M059J (cell line): ENCODE measurements at places on chromosomes 2 and 18.

DNA sequence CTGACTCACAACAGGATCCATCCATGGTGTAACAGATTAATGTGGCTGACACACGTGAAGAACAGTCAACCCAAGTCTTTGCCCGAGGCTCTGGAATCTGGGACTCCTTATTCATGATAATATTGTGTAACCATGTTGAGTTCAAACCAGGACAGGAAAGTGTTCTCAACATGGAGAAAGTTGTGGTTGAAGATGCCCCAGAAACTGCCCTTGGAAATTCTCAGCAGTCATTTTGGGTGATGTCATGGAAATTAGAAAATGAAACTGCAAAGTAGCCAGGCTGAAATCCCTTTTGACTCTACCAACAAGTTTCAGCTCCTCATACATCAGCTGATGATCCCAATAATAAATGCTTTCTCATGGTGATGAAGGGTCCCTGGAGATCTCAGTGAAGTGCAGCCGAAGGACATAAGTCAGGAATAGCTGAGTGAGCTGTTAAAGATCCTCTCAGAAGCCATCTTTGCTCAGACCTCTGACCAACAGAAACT, 307.7 kb downstream of the TNS1 start:
- peak; percentile 100 for DNase-seq

GRCh38 chr2:78749638-78750037, 275.9 kb upstream of the REG3G start:
- no peak for DNase-seq

GRCh38 chr2:86118130-86118529, 12.1 kb downstream of the PTCD3 start:
- no peak for DNase-seq

DNA sequence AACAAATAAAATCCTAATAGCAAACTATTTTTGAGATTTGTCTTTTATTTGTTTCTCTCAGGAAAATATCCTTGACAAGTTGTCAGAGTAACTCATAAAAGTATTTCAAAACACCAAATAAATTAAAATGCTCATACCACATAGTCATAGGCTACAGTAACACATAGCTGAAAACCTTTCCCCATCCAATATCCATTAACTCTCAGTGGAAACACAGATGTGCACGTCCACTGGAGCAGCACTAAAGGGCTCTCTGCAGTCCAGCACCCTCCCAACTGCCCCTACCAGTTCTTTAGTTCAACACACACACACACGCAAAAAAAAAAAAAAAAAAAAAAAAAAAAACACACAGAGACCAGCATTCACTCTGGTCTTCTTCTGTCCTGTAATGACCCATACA, 879 bp upstream of the XDH start:
- DNase-seq: peak; percentile 27

DNA sequence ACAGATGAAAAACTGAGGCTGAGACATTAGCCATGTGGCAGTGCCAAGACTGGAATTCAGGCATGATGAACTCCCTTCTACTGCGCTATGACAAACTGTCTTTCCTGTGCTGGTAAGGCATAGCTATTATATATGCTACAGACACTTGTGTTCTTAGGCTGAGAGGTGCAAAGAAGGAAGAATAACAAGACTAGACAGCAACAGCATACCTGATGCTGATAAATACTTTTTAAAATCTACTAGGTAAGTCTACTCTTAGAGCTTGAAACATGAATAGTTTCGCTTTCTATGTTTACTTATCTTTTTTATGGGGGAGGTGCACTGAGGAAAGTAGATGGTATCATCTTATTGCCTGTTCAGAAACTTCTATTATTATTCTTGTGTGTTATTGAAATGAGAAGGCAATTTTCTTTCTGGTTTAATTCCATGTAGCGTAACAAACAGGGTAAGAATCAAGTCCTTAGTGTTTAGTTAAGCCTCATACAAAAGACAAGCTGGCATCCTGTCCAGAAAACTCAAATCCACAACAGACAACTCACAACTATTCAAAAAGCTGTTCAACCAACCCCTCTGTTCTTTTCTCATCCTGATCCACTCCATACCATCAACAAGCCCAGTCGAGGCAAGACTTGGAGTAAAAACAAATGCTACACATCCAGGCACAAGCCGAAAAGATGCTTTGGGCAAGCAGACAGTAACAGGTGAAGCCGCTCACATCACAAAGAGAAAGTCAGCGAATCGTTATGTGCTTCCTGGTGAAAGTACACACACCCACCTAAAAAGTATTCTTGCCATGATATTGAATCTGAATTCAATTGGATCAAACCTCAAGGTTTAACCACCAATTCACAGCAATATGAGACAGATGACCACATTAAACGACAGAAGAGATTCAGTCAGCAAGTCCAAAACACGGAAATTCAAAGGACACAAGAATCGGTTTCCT, 1.5 kb downstream of the TTC32 start:
- DNase-seq: peak; percentile 28

- DNase-seq: no peak
Observed at GRCh38 chr18:51164761-51165281, 32.7 kb downstream of the MEX3C start.

GRCh38 chr2:39786761-39787522, 7.9 kb upstream of the THUMPD2 start:
- DNase-seq: no peak

- peak; percentile 81 for DNase-seq
Observed at GRCh38 chr2:219230059-219230540, 494 bp downstream of the ANKZF1 start.

- DNase-seq: no peak
Observed at GRCh38 chr2:25316101-25316500, 25.6 kb downstream of the DNMT3A start.

- DNase-seq: no peak
Observed at GRCh38 chr2:85431570-85432205, 13.2 kb downstream of the SH2D6 start.
